NCI-H748 treated with DMSO at 0.1 percent for 48 hours (cell line): ENCODE measurements at places on chromosomes 16 and 17.

GRCh38 chr17:9254841-9255240, 233.5 kb downstream of the NTN1 start:
- no peak for DNase-seq

DNA sequence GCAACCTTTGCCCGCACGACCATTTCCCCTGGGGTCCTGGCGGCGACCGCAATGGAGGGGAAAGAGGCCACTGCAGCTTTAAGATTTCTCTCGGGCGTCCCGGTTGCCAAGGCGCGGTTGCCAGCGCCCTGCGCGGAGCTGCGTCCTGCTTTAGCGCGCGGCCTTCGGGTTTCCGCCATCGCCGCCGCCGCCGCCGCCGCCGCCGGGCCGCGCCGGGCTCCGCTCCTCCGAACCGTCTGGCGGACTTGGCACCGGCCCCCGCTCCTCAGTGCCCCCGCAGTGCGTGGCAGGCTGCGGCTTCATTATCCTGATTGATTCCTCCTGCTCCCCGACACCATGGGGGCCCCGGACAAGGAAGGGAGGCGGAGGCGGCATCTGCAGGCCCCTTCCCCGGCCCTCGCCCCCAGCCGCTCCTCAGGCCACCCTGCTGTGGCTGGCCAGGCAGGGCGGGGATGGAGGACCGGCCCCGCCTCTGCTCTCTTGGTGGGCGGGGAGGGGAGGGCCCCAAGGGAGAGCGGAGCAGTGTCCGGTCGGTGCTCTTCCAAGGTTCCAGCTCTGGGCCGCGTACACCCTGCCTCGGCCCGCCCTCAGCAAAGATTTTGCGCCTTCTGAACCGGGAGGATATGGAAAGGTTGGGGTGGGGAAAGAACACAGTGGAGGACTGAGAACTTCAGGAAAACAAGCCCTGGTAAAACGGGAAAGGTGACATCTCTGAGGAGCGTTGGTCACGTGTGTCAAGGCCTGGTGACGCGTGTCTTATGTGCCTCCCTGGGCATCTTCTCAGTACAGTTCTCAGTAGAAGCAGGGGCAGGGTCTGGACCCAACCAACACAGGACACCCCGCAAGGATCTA, 34.0 kb downstream of the NEUROD2 start:
- peak; percentile 55 for DNase-seq

- no peak for DNase-seq
Measured at GRCh38 chr17:50952013-50952412, 85.9 kb upstream of the TOB1 start.

GRCh38 chr17:17535957-17536356, 39.8 kb upstream of the RASD1 start:
- DNase-seq: no peak

- DNase-seq: no peak
Measured at GRCh38 chr16:67054901-67055300, 26.0 kb downstream of the CBFB start.

GRCh38 chr17:78793415-78793814, 11.3 kb upstream of the CYTH1 start:
- no peak for DNase-seq

- no peak for DNase-seq
Measured at GRCh38 chr16:81946206-81946605, 65.1 kb downstream of the SDR42E1 start.

DNA sequence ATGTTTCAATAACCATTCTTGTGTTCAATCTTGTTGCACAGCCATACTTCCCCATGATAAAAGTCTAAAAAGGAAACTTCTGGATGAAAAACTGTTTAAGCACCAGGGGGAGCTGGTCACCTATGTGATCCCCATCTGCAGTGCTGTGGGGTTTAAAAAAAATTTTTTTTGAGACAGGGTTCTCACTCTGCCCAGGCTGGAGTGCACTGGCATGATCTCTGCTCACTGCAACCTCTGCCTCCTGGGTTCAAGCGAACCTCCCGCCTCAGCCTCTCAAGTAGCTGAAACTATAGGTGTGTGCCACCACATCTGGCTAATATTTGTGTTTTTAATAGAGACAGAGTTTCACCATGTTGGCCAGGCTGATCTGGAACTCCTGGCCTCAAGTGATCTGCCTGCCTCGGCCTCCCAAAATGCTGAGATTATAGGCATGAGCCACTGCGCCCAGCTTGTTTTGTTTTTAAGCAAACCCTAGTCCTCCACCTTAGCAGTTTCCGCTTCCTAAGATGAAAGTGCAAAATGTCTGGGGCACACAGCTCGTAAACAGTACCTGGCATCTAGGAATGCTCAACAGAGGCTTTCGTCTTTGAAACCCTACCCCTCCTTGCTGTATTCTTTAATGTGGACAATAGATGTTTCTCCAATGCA, 25.4 kb downstream of the DNAJA2 start:
- no peak for DNase-seq
